Metanephros (tissue), 2 donors: ENCODE measurements at places on chromosomes 3 and 15. TPM values are rescaled to one million over a fixed set of nuclear protein-coding genes. Genes with fewer than 3 reads are reported as not detected.

GOLGA6L7 gene
- total RNA-seq, result not detected

CYP1A2 gene
- not detected for total RNA-seq

SAMD7 gene
- total RNA-seq, result 0.18 TPM

KCNMB3 gene
- 3.0 TPM for total RNA-seq

SCG5 gene
- total RNA-seq, result 7.6 TPM

MTMR10 gene
- 62.8 TPM for total RNA-seq

CKMT1B gene
- 1.9 TPM for total RNA-seq

OIP5 gene
- 6.4 TPM for total RNA-seq

SCAMP5 gene
- 14.1 TPM for total RNA-seq

FAM81A gene
- 7.8 TPM for total RNA-seq

RNU5B-1 gene
- not detected for total RNA-seq

TGFBR2 gene
- 115 TPM for total RNA-seq

NRG4 gene
- total RNA-seq, result 2.5 TPM

CCPG1 gene
- 31.6 TPM for total RNA-seq

UPK1B gene
- total RNA-seq, result 8.8 TPM

GPR160 gene
- total RNA-seq, result 25.9 TPM

ZNF860 gene
- total RNA-seq, result 2.2 TPM

ADAMTS7 gene
- total RNA-seq, result 37.3 TPM

ST3GAL6 gene
- 38.2 TPM for total RNA-seq

MLF1 gene
- total RNA-seq, result 27.9 TPM

ITIH1 gene
- total RNA-seq, result 0.41 TPM

CD86 gene
- 5.2 TPM for total RNA-seq

MYL3 gene
- 23.5 TPM for total RNA-seq

ZNF620 gene
- total RNA-seq, result 8.9 TPM

PIGB gene
- 11.3 TPM for total RNA-seq

TMC3 gene
- total RNA-seq, result not detected

GOLGA6B gene
- total RNA-seq, result 0.23 TPM

MUC20 gene
- 36.7 TPM for total RNA-seq

QARS1 gene
- total RNA-seq, result 465 TPM

CCR5 gene
- total RNA-seq, result 0.47 TPM

SH2D7 gene
- not detected for total RNA-seq

C3orf85 gene
- total RNA-seq, result 3.6 TPM

NR2E3 gene
- 1.2 TPM for total RNA-seq

FBXW12 gene
- 0.23 TPM for total RNA-seq

UBE3A gene
- total RNA-seq, result 149 TPM

MESP1 gene
- 1.3 TPM for total RNA-seq

GOLGA8J gene
- total RNA-seq, result 0.12 TPM

PTPRG gene
- 135 TPM for total RNA-seq

NECTIN3 gene
- total RNA-seq, result 39.9 TPM

FOXL2 gene
- total RNA-seq, result not detected

MOBP gene
- total RNA-seq, result not detected

TM6SF1 gene
- total RNA-seq, result 12.4 TPM

MYEF2 gene
- total RNA-seq, result 33.2 TPM

NEK10 gene
- total RNA-seq, result 11.1 TPM

EDC3 gene
- total RNA-seq, result 23.4 TPM

RTP1 gene
- not detected for total RNA-seq

PLSCR5 gene
- not detected for total RNA-seq

PPP1R14D gene
- not detected for total RNA-seq

NANOGP8 gene
- total RNA-seq, result 1.7 TPM

GOLGA8S gene
- 0.12 TPM for total RNA-seq
